BE2C (cell line): ENCODE measurements at places on chromosomes 16 and 17.

- no peak for DNase-seq
Measured at GRCh38 chr16:56564793-56565477, at the start of gene MT4. MT4 (plus strand) TSS chr16:56565073; CDS start chr16:56565129, 56 bp downstream.

DNA sequence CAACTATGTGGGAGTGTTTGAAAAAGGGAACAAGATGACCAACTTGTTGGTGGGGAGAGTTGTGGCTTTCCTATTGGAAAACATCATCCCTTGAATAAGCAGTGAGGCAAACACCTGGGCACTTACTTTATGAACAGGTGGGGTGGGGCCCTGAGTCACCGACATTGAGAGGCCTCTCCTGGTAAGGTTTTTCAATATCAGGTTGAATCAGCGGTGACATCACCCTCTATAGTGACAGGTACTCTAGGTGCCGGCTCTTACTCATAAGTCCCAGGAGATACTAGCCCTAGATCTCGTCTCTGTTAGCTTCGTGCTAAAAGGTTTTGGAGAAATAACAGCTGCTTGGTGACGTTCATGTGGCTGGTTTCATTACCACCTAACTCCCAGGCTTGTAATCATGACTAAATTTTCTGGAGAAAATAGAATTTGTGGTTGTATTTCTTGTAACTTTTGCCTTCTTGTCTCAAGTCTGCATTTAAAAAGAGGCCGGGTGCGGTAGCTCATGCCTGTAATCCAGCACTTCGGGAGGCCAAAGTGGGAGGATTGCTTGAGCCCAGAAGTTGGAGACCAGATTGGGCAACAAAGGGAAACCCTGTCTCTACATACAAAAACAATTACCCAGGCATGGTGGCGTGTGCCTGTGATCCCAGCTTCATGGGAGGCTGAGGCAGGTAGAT, 19.3 kb downstream of the CDH1 start:
- no peak for DNase-seq

- DNase-seq: no peak
Measured at GRCh38 chr17:76848670-76849069, 19.5 kb upstream of the MGAT5B start.

- no peak for DNase-seq
Measured at GRCh38 chr16:86501989-86502855, 8.1 kb upstream of the FOXF1 start.

DNA sequence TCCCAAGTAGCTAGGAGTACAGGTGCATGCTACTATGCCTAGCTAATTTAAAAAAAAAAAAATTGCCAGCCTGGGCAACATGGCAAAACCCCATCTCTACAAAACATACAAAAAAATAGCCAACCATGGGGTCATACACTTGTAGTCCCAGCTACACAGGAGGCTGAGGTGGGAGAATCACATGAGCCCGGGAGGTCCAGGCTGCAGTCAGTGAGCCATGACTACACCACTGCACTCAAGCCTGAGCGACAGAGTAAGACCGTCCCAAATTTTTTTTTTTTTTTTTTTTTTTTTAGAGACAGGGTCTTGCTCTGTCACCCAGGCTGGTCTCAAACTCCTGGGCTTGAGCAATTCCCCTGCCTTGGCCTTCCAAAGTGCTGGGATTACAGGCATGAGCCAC, 14.8 kb downstream of the CHAD start:
- no peak for DNase-seq
